ENCODE measurements at places on chromosomes 2 and 18. TPM values are rescaled to one million over a fixed set of nuclear protein-coding genes. Genes with fewer than 3 reads are reported as not detected.

Gene GATA6
- total RNA-seq, result 89.5 TPM

Gene LBH
- 38.1 TPM for total RNA-seq

Gene INHA
- total RNA-seq, result 1.1 TPM

Gene CHRNG
- not detected for total RNA-seq

Gene GPR155
- total RNA-seq, result 1.2 TPM

Gene GAREM2
- total RNA-seq, result 2.8 TPM

Gene CRYBA2
- not detected for total RNA-seq

Gene POTEE
- not detected for total RNA-seq

Gene LOXL3
- total RNA-seq, result 7.3 TPM

Gene LIPG
- total RNA-seq, result 5.6 TPM

Gene TEKT4
- total RNA-seq, result not detected

Gene LINC00305
- total RNA-seq, result not detected

Gene GALR1
- not detected for total RNA-seq

Gene TCF4
- 32.9 TPM for total RNA-seq

Gene TIMM21
- 25.6 TPM for total RNA-seq

Gene RNF125
- total RNA-seq, result 2.2 TPM

Gene RASGRP3
- total RNA-seq, result 13.1 TPM

Gene FN1
- total RNA-seq, result 18,337 TPM

Data from pericardium fibroblast (primary cell).